Fibroblast of lung (primary cell): ENCODE measurements at places on chromosomes 4 and X. TPM values are rescaled to one million over a fixed set of nuclear protein-coding genes. Genes with fewer than 3 reads are reported as not detected.

GRCh38 chr4:101791182-101791558, 640 bp downstream of the BANK1 start:
- no peak for DNase-seq

GRCh38 chr4:158856852-158857251, 88.0 kb downstream of the FNIP2 start:
- peak; percentile 54 for DNase-seq

GRCh38 chr4:186698525-186698924, 25.1 kb downstream of the FAT1 start:
- DNase-seq = no peak

DNA sequence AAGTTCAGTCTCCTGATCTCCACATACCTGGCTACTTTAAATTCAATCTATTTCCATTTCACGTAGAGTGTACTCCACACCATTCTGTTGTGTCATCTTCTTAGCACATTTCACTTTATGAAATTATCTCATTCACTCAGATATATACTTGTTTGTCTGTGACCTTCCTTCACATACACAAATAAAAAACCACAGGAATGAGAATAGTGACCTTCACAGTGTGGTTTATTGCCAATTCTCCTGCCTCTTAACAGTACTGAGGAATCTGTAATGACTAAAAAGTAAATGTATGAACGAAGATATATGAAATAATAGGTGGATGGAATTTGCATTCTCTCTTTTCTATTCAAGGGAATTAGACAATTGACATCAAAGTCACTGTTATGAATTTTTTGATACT, 183.9 kb upstream of the PCDH7 start:
- DNase-seq = peak; percentile 45

Gene ARHGEF38
- not detected in 2 replicates for polyA plus RNA-seq
